Fibroblast of lung (primary cell): ENCODE measurements at places on chromosomes 12 and 14. TPM values are rescaled to one million over a fixed set of nuclear protein-coding genes. Genes with fewer than 3 reads are reported as not detected.

The ITGA7 gene
- 40.3 and 130 TPM in 2 replicates for total RNA-seq

The OR4E2 gene
- not detected in 2 replicates for total RNA-seq

The NKX2-1 gene
- not detected in 2 replicates for total RNA-seq

The PRB2 gene
- total RNA-seq, result not detected in 2 replicates

DNA sequence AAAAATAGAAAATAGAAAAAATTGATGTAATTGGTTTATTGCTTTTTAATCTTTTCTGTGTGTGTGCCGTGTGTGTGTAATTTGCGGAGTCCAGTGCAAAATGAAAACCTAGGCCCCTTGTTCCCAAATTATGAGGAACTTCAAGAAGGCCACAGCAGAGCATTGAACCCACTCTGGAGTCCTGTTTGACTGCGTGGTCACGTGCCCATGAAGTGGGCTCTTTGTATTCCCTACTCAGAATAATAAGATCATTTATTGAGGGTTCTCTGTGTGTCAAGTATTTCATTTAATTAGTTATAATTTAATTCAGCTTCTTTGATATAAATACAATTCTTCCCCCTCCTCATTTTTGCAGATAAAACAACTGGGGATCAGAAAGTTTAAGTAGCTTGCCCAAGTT lies 12.3 kb upstream of the NINJ2 start:
- H3K27ac ChIP-seq, result no peak overlapping the region
- DNase-seq, result no peak
- H3K4me3 ChIP-seq, result no peak overlapping the region

- H3K27me3 ChIP-seq, result no peaks in the 10 kb centered on the region
- H3K4me3 ChIP-seq, result no peak overlapping the region
- no peak for DNase-seq
- H3K27ac ChIP-seq, result no peak overlapping the region
- H3K36me3 ChIP-seq, result no peaks in the 10 kb centered on the region
- no peaks in the 10 kb centered on the region for H3K4me1 ChIP-seq
Observed at GRCh38 chr14:66224492-66225178, 261.5 kb upstream of the CCDC196 start.
